ENCODE measurements at places on chromosomes 5 and 9.

DNA sequence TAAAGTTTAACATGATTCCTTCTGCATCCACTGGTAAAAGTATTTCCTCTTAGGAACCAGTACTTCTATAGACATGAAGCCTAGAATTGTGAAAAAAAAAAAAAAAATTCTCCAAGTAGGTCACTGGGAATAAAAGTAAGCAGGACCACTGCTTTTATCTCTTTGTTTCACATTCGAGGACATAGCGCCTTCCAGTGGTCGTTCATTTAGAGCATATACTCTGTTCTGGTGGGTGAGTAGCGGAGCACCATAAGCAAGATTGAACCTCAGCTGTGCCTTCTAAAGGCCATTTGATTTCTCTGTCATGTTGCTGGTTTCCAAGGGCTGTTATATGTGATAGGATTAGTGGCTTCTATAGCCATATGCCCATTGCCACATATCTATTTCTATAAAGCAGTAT, 393.1 kb downstream of the TMEM232 start:
- no peak for DNase-seq

DNA sequence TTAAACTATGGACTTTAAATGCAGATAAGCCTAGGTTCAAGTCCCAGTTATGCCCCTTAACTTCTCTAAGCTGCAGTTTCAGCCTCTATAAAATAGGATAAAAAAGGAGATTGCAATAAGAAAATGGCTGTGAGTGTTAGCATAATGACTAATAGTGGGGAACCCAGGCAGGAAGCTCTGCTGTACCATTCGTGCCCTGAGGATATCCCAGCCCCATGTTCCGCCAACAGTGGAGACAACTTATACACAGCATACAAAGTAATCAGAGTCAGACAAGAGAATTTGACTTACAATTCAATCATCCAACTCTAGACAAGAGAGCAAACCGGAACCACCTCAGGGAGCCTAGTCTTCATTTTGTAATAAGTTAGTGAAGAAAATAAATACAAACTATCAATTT, 141.5 kb upstream of the FSTL4 start:
- no peak for DNase-seq

DNA sequence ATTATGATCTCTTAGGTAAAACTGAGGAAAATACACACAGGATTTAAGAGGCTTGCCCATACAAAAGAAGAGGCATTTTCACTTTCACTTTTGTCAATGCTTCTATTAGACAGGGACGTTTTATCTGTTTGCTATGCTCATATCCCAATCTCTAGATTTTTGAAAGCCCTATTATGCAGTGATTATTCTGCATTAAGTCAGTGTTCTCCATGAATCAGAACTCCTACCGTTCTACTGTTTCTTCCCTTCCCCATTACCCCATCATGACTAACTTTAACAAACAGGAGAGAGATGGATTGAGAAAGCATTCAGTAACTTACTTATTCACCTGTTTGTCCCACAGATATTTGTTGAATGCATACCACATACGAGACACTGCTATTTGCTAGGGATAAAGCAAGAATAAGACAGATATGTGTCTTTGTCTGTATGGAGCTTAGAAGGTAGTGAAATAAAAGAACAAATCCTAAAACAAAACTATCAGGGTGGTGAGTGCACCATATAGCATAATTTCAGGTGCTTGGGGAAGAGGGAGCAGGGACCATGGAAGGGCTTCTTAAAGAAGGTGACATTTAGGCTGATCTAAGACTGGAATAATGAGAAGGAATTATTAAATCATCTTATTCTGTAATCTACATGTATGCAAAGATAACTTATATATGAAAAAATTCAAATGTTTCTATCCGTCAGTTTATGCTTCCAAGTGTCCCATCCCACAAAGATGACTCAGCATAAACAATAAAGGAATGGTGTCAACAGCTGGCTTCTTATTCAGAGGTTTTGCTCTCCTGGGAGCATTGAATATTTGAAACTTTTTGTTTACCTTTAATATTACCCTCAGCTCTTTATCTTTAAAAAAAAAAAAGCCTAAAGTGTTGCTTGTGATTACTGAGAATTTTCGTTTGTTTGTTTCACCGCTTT, 328.1 kb downstream of the HINT1 start:
- no peak for DNase-seq

DNA sequence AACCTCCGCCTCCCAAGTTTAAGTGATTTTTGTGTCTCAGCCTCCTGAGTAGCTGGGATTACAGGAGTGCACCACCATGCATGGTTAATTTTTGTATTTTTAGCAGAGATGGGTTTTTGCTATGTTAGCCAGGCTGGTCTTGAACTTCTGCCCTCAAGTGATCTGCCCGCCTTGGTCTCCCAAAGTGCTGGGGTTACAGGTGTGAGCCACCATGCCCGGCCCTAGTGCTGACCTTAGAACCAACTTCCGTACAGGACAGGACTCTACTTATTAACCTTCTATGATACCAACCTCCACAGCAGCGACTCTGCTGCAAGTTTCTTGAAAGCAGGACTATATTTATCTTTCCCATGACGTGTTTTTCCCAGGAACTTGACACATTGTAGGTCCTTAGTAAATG, 176.9 kb downstream of the RGS3 start:
- no peak for DNase-seq

GRCh38 chr5:97534166-97534565, 351.1 kb upstream of the RIOK2 start:
- peak; percentile 71 for DNase-seq

DNA sequence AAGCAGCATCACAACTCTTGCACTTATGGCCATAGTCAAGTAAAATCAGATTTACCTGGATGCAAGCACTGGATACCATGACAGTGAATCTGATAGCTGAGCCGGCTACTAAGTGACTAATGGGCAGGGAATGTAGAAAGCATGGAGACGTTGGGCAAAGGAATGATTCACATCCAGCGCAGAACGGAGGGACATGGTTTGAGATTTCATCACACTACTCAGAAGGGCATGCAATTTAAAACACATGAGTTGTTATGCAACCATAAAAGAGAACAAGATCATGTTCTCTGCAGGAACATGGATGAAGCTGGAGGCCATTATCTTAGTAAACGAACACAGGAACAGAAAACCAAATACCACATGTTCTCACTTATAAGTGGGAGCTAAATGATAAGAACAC, 169.1 kb upstream of the PIK3R1 start:
- DNase-seq, result peak; percentile 87

DNA sequence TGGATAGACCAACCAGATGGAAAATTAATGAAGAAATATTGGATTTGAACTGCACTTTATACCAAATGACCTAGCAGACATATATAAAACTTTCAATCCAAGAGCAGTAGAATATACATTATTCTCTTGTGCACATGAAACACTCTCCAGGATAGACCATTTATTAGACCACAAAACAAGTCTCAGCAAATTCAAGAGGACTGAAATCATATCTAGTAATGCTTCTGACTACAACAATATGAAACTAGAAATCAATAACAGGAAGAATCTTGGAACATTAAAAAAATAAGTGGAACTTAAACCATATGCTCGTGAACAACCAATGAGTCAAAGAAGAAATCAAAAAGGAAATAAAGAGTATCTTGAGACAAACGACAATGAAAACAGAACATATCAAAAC, 150.0 kb upstream of the CD180 start:
- DNase-seq, result no peak

- peak; percentile 94 for DNase-seq
Observed at GRCh38 chr5:177494346-177495195, 2.8 kb downstream of the PDLIM7 start.

GRCh38 chr9:21095561-21095960, 17.8 kb upstream of the IFNB1 start:
- DNase-seq, result no peak

DNA sequence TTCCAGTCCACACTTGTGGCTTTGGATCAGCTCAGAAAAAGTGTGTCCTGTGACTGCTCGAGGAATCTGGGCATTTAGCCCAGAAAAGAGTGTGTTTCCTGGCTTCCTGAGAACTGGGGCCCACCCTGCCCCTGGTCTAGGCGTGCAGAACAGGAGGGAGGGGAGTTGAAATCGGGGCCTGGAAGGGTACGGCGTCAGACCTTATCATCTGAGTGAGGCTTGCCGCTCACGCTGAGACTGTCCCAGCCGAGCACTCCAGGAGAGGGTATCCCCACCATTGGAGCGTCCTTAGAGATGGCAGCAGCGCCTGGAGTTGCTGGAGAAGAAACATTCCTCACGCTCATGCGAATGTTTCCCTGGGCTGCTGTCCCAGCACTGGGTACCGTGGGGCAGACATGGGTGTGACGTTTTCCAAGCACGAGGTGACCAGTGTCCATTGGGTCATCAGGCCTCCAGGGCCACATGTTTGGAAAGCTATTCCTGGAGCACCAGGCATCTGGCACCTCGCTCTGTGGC, 22.5 kb downstream of the NEK6 start:
- DNase-seq, result no peak

GRCh38 chr9:101664453-101664852, 69.7 kb upstream of the PPP3R2 start:
- no peak for DNase-seq

DNA sequence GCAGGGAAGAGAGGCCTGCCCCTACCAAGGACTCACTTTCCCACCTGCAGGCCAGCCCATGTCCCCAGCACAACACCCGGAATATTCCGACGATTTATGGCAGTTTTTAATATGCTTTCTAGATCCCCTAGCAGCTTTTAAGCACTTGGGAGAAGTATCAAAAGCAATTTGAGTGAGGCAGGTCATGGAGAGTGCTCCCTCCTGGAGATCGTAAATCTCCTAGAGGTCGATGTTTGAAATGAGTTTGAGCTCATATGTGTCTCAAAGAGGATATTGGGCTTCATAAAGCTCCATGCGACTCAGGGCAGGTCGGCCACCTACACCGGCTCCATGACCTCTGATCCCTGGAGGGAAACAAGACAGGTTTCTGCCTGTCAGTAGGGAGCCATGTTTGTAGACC, 27.3 kb downstream of the CFAP90 start:
- DNase-seq, result no peak
